T-helper 17 cell (primary cell): ENCODE measurements at places on chromosomes 5 and 9.
A peak's percentile ranks its signal among the peaks of the same experiment; 100 is the strongest.

DNA sequence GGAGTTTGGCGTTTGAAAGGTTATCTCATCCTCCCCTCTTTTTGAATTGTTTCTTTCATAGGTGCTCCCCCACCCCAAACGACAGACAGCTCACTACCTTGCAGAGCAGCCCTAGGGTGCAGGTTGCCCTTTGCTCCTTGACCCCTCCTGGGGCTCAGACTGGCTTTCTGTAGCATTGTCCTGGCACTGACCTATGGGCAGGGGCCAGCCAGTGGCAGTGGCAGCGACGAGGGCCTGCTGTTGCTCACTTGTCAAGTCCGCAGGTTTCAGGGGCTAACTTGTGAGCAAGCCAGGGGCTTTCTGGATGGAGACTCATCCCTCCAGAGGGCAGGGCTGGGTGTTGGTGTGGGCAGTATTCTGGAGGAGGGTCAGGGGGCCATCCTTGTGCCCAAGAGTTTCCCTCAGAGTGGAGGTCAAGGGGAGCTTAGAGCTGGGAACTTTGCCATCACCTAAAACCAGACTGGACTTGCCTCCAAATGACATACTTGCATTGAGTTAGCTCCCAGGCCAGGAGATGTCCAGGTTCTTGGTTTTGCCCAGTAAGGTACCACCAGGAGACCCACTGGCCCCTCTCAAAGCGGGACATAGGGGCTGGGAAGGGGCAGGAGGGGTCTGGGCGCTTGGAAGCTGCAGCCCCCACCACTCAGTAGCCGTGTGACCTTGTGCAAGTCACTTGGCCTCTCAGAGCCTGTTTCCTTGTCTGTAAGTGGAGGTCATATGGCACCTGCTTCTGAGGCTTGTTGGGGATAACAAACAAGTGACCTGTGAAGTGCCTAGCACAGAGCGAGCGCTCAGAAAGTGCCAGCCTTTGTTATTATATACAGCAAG is 53.5 kb upstream of the CDKN2AIPNL start:
- no peak for DNase-seq

DNA sequence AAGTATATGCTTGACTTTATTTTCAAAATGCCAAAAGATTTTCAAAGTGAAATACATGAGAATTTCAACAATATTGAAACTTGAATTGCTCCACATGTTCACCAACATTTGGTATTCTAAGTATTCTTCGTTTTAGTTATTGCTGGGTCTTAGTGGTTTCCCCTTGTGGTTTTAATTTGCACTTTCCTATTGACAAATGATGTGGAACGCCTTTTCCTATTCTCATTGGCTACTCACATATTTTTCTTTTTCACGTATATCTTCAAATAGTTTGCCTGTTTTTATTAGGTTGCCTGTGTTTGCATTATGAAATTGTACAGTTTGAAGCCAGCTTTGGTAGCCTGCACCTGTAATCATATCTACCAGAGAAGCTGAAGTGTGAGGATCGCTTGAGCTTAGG is 405.7 kb upstream of the IRX2 start:
- no peak for DNase-seq

DNA sequence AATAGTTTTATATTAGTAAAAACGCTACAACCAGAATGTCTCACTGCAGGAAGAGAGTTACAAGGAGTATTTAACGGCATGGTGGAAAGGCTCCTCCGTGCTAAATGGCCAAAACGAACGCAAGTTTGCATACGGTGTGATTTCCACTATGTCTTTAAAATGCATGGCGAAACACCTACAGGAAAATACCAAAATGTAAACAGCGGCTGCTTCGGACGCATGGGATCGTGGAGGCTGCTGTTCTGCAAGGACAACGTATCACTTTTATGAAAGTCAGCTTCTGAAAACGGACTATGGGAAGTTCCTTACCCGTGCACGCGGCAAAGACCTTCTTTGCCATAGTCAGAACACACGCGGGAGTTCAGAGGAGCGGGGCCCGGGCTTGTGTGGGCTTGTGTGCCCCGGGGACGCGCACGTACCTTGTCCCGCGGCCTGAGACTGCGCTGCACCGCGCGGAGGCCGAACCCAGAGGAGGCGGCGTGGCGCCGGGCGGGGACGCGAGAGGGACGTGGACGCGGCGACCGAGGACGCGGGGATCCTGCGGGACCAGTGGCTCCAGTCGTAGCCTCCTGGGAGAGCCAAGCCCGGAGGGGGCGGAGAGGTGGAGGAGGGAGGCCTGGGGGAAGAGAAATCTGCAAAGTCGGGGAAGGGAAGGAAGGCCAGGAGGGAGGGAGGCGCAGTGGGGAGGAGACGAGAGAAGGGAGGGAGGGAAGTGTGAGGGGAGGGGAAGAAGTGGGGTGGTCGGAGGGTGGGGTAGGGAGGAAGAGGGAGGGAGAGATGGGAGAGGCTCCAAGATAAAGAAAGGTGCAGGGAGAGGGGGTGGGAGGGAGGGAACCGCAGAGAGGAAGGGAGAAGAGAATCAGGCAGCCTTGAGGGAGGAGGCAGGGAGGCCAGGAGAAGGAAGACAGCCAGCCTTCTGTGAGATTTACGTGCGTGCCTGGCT is at the start of gene CMBL:
TSS of gene CMBL (minus strand) at position 697 of the 943 bp plus-strand sequence. CDS start 17,140 bp downstream, outside the sequence.
- DNase-seq, result no peak

DNA sequence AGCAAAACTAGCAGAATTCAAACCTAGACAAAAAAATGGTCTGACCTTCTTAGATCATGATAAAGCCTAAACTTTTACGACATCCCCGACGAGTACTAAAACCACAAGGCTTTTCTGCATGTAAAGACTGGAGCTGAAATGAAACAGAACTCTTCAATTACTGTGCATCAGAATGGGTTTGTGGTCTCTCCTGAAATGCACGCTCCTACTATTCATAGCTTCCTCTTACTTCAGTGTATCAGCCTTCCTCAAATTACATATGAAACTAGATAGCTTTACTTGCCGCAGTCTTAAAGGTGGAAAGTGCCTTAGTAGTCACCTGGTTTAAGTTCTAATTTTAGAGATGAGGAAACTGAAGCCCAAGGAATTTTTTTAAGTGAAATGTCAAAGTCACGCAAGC is 24.6 kb upstream of the MED10 start:
- no peak for DNase-seq

- peak; percentile 15 for DNase-seq
Measured at GRCh38 chr9:111661802-111662521, 557 bp downstream of the GNG10 start.

GRCh38 chr9:27054125-27054524 is 48.7 kb upstream of the LRRC19 start:
- DNase-seq, result no peak

GRCh38 chr5:65809817-65810531 is 88.0 kb downstream of the NLN start:
- DNase-seq, result no peak

- DNase-seq, result no peak
Measured at GRCh38 chr5:1131191-1131621, 19.3 kb upstream of the SLC12A7 start.

DNA sequence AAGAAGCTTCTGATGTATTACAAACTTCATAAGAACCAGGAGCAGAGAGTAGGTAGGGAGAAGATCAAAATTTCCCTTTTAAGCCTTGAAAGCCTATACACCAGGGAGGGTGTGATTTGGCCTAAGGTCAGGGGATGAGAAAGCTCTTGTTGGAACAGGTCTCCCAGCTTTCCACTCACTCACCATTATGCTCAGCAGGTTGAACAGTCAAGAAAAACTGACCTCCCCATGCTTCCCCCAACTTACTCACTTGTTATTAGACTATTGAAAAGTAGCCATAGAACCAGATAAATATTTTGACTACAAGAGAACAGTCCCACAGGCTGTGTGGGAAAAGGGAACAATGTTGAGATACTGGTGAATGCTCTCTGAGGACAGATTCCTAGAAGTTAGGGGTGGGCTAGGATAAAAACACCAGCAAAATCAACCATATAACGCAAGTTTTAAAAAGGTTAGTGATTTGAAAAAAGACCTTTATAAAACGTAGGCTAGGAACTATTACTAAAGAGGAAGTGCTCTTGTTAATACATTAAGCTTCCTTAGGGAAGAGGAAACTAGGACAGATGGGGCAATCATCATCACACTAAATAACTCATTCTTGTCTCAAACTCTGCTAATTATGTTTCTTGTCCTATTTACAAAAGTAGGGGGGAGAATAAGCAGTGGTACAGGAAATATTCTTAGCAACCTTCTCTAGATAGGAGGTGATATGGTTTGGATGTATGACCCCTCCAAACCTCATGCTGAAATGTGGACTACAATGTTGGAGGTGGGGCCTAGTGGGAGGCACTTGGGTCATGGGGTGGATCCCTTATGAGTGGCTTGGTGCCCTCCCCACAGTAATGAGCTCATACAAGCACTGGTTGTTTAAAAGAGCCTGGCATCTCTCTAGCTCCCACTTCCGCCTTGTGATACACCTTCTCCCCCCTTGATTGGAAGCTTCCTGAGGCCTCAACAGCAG is 31.0 kb downstream of the PCDHGC5 start:
- no peak for DNase-seq

- no peak for DNase-seq
Measured at GRCh38 chr9:35718721-35719511, 13.1 kb downstream of the TLN1 start.

DNA sequence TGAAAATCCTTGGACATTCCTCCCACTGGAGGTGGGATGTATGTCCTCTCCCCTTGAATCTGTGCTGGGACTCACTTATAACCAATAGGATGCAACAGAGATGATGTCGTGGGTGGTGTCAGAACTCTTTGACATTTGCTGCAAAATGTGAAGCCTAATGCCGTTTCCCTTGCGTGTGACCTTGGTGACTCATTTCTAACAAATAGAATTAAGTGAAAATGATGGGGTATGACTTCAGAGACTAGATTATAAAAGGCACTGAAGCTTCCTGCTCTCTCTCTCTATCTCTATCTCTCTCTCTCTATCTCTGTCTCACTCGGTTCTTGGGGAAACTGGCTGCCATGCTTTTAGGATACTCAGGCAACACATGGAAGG is 126.1 kb upstream of the STC2 start:
- no peak for DNase-seq

GRCh38 chr5:73974871-73975360 is 348.9 kb downstream of the ARHGEF28 start:
- DNase-seq, result no peak

DNA sequence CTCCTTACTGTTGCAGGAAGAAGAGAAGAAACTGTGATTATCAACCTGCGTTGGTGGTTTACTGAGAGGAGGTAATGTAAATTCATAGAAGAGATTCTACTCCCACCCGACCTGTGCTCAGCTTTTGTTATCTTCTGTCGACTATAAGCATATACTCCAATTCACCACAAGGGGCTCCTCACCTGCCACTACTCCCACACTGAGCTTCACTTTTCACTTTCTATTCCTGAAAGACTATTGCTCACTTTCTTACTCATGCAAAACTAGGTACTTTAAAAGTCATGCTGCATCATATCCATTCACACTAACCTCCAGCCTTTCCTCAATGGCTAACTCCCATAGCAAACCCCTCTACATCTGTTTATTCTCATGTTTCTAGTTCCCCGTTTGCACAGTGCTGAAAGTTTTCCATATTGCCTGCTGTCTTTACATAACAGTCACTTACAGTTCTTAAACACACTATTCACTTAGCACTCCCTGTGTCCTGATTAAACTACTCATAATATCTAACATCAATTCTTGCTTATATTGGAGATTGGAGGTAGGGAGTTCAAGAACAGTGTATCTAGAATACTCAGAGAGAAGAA is 1062.6 kb downstream of the NR2F1-AS1 start:
- DNase-seq, result no peak

DNA sequence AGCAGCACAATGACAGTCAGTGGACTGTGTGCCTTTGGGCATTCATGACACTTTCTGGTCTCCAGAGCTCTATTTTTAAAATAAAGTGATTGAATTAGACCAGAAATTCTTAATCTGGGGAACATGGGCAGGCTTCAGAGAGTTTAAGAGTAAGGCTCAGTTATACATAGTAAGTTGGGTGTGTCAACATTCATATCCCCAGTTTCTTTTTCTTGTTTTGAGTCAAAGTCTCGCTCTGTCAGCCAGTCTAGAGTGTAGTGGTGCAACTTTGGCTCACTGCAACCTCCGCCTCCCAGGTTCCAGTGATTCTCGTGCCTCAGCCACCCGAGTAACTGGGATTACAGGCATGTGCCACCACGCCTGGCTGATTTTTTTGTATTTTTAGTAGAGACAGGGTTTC is 13.7 kb upstream of the KIF4B start:
- no peak for DNase-seq

- DNase-seq, result no peak
Measured at GRCh38 chr5:166329149-166329800, 1962.2 kb upstream of the WWC1 start.

DNA sequence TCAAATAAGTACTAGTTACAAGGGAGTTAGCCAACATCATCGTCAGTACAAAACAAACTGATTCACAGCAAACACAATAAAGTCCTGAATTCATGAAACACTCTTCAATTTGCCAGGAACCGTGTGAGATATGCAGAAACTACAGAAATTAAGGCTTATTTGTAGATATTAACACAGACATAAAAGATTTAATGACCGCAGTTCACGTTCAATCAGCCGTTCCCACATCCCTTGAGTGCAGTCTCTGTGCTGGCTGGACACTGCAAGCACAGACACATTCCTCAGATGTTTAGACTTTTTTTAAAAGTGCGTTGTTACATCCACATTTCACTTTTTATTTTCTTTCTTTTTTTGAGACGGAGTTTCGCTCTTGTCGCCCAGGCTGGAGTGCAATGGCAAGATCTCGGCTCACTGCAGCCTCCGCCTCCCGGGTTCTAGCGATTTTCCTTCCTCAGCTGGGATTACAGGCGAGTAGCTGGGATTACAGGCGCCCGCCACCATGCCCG is 566 bp upstream of the CEP78 start:
- no peak for DNase-seq

GRCh38 chr9:4984171-4984620 is 876 bp upstream of the JAK2 start:
- DNase-seq, result no peak

DNA sequence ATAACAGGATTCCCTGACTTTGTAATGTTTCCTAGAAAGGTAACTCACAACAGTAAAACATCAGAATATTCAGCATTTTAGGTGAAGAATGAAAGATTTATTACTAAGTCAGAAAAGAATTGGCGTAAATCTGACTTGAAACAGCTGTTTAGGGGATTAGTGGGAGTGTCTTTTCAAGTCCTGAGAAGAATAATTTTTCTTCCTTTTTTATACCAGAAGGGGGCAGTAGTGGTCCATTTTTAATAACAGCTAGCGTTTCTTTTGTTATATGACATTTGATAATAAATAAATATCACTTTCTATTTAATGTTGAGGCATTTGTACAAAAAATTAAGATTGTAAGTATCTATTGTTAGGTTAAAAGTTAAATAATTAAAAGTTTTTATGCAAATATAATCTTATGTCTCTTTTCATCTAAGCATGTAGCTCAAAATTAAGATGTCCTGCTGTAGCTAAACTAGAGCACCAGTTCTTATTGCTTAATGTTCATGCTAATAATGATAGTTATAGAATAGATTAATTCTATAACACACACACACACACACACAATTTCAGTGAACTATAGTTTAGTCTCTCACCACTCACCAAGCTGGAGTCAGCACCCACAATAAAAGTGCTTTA is 258.7 kb upstream of the ARRDC3 start:
- no peak for DNase-seq
